ENCODE measurements at places on chromosomes 1 and 21. TPM values are rescaled to one million over a fixed set of nuclear protein-coding genes. Genes with fewer than 3 reads are reported as not detected.
A peak's percentile ranks its signal among the peaks of the same experiment; 100 is the strongest.

DNA sequence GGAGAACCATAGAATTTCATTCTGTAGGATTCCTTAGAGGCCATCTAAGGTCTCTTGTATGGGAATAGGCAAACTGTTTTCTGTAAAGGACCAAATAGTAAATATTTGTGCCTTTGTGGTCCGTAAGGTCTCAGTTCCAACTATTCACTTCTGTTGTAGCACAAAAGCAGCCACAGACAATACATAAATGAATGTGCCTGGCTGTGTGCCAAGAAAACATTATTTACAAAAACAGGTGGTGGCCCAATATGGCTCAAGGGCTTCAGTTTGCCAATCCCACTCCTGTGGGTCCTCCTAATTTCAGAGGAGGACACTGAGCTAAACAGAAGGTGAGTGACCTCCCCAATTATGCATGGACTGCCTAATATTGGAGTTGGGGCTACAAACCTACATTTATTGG, 67.6 kb upstream of the EDEM3 start:
- no peak for DNase-seq

GRCh38 chr21:38863291-38863690, 57.6 kb downstream of the ETS2 start:
- no peak for DNase-seq

- peak; percentile 84 for DNase-seq
These were observed 90.2 kb upstream of the C1orf21 start for GRCh38 chr1:184296466-184297243.

DNA sequence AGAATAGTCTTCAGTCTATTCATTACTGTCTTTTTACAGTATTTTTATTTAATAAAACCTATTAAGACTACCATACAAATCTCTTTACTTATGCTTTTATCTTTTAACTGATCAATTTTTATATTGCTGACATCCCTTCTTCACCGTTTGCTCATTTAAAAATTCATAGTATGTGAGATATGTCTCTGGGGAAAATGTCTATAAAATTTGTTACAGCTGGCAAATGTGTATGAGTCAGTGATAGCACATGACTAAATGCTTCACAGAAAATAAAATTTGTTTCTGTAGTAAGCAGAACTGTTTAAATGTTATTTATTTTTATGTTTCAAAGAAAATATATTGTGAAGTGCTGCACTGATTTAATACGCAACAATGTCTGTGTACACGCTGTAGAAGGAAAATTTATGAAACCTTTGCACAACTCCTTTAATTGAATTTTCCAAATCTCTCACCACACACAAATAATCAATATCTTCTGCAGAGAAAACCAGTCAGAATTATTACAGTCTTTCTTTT, 74.2 kb downstream of the ITGB3BP start:
- no peak for DNase-seq

DNA sequence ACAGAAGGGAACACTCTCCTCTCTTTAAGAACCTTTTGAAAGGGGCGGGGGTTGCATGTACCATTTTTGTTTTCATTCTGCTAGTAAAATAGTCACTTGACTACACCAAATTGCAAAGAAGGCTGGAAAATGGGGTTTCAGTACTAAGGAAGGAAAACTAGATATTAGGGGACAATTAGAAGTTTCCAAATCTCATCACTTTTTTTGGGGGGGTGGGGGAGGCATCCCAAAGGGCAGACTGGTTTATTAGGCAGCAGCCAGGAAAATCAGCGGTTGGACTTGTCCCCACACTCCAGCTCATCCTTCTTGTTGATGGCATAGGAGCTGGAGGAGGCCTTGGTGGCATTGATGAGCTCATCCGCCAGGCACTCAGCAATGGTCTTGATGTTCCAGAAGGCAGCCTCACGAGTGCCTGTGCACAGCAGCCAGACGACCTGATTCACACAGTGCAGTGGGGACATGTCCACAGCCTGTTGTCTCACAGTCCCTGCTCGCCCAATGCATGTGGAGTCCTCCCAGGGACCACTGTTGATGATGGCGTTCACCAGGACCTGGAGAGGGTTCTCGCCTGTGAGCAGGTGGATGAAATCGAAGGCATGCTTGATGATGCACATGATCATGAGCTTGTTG, 1.7 kb upstream of the TMEM50B start:
- DNase-seq = no peak

RIMKLA gene
- total RNA-seq = 4.4 TPM

DNA sequence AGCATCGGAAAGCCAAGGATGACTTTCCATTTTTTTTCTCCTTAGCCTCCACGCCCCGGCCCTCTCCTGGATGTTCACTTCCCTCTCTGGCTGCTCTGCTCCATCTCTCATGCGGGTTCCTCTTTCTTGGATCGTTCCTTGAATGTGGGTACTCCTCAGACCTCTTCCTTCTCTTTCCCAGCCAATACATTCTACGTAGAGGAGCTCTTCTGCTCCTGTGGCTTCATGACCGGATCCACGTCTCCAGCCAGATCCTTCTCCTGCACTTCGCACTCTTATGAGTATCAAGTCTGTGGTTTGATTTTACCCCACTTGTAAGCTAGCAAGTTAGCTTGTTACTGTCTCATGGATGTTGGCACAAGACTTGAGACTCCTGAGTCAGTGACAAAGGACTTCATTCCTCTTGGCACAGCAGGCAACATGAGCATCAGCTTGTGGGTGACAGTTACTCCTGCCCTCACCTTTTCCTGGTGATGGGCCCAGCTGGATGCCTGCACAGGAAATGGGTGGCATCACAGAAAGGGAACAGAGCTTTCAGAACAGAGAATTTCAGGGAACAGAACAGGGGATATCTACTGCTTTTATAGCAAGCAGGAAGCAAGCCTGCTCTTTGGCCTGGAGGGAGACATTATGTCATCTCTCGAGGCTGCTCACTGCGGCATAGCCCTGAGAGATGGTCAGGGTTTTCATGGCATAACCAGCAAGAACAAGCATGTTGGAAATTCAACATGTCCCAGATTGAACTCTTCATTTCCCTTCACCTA, 100.1 kb upstream of the KIF26B start:
- DNase-seq = no peak

PDXK gene
- total RNA-seq = 188 TPM

GRCh38 chr1:1419813-1420653, 1.0 kb downstream of the ANKRD65 start:
- no peak for DNase-seq

C1orf87 gene
- not detected for total RNA-seq

FOXO6 gene
- 10.0 TPM for total RNA-seq

GRCh38 chr1:241102664-241103063, 254.3 kb downstream of the RGS7 start:
- no peak for DNase-seq

DNA sequence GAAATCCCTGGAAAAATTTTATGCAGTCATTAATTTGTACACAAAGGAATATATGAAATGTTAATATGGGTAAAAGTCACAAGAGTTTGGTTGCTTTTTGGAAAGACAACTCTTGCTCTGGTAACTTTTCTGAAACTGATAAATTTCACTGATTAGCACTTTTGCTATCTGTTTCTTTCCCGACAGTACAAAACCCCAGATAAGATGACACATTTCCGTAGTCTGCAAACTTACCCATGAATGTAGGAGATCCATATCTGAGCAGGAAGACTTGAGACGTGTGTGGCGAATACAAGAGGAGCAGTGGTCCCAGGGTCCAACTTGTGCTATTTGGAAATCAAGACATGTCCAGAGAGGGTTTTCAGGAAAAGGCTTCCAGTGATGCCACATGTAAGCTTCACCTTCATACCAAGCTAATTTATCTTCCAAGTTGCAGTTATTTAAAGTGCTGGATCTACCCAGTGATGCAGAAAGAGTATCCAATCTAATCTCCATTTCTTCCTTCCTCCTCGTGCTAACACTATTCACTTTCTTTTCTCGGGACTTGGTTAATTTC, 35.9 kb upstream of the SAMSN1 start:
- DNase-seq = no peak

CXADR gene
- total RNA-seq = 151 TPM

- no peak for DNase-seq
These were observed 60.6 kb downstream of the MYOM3 start for GRCh38 chr1:24051206-24051945.

LCE2C gene
- not detected for total RNA-seq

DMRTA2 gene
- not detected for total RNA-seq

GRCh38 chr1:211605034-211605433, 26.1 kb upstream of the SLC30A1 start:
- DNase-seq = no peak

- DNase-seq = peak; percentile 73
These were observed 3.3 kb upstream of the CNR2 start for GRCh38 chr1:23916209-23917131.

DNA sequence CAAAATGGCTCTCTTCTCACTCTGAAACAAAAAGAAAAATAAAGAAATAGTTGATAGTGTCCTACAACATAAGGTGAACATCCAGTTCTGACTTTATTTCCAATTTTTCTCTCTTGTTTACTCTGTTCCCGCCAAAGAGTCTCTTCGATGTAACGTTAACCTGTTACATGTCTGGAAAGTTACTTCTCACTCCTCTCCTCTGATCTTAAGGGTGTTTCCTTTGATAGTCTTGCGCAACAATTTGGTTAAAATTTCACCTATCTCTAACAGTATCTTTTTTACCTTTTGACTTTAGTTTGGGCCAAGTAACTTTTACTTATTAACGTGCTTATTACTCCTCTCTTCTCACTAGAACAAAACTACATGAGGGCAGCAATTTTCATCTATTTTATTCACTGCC, 1450.2 kb downstream of the BRINP3 start:
- no peak for DNase-seq

DNA sequence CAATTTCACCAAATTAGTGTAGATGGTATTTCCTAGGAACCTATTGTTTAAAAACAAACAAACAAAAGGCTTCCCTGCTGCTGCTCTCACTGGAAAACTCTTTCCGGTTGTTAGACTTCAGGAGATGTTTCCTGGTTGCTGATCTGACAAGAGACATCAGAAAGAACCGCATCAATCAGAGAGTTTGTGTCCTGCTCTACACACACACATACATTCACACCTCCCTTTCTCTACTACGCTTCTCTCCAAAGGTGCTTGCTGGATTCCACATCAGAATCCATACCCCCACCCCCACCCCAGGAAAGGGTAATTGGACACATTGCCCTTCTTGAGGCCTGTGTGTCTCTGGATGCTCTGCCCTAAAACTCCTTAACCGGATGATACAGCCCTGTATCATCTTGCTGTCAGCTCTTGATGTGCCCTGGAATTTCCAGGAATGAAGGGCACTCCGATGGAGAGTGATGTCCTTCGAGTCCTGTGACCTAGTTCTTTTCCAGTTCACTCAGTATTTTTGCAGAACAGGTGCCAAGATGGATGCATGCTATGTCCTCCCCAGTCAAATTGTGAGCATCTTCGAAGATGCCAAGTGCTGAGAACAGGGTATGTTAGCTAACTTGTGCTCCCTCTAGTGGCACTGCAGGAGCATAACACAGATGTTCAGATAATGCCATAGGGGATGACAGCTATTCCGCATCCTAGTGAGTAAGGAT, 113.7 kb upstream of the SLC35F3 start:
- DNase-seq = peak; percentile 17

GRCh38 chr1:25936947-25937346, 30.7 kb upstream of the STMN1 start:
- no peak for DNase-seq

- no peak for DNase-seq
These were observed 82.0 kb downstream of the KCNK1 start for GRCh38 chr1:233695901-233696300.

DNA sequence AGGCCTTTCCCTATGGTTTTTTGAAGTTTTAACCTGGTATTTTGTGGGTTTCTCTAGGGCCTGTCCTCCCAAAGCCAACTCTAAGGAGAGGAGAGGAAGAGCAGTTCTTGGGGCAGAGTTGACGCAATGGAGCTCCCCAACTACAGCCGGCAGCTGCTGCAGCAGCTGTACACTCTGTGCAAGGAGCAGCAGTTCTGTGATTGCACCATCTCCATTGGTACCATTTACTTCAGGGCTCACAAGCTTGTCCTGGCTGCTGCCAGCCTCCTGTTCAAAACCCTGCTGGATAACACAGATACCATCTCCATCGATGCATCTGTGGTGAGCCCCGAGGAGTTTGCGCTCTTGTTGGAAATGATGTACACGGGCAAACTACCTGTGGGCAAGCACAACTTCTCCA, 38.2 kb downstream of the ZBTB40 start:
- DNase-seq = no peak

DNA sequence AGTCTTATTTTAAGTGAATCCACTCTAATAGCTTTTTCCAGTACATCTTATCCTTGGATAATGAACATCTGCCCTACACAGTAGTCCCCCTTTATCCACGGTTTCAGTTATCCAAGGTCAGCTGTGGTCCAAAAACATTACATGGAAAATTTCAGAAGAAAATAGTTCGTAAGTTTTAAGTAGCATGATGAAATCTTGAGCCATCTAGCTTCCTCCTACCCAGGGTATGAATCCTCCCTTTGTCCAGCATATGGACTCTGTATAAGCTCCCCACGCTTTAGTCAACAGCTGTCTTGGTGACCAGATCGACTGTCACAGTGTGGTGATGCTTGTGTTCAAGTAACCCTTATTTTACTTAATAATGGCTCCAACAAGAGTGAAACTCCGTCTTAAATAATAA, 2.6 kb downstream of the GLRX2 start:
- DNase-seq = no peak

- DNase-seq = no peak
These were observed 218.7 kb downstream of the LBR start for GRCh38 chr1:225209153-225209552.

DNA sequence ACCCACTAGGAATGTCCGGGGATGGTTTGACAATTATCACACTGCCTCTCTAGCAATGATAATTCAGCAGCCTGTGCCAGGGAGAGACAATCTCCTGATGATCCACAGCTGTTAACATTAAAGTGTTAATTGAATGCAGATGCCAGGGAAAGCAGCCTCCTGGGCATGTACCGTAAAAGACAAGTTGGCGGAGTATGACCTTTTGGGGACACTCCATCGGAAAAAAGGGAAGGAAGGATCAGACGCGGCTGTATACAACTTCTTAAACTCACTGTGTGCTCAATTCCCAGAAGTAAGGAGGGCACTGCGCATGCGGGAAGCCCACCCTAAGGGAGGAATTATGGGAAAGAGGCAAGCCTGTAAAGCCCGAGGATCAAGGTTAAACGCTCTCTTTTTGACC, 62.6 kb downstream of the MAP3K7CL start:
- DNase-seq = no peak

GRCh38 chr1:15096293-15096692, 57.3 kb upstream of the TMEM51 start:
- no peak for DNase-seq

- DNase-seq = no peak
These were observed 210.6 kb downstream of the KIF26B start for GRCh38 chr1:245365095-245366020.

DNA sequence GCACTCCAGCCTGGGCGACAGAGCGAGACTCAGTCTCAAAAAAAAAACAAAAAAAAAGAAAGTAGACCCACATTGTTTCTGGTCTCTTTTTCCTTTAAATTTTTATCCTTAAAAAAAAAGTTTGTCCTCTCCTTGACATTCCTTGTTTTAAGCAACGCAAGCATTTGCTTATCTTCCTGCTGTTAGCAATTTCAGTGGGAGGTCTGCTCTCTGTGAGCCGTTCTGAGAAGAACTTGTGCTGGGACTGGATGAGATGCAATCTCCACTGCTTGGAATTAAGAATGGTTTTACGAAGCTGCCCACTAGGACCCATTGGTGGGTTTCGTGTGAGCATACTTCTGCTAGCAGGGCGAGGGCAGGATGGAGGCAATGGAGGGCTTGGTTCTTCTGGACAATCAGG, 225.1 kb upstream of the TMEM51 start:
- DNase-seq = no peak

INKA2 gene
- 4.9 TPM for total RNA-seq

- no peak for DNase-seq
These were observed 11.1 kb upstream of the KNCN start for GRCh38 chr1:46562498-46562897.
